ENCODE measurements at places on chromosomes 13 and 19.

DNA sequence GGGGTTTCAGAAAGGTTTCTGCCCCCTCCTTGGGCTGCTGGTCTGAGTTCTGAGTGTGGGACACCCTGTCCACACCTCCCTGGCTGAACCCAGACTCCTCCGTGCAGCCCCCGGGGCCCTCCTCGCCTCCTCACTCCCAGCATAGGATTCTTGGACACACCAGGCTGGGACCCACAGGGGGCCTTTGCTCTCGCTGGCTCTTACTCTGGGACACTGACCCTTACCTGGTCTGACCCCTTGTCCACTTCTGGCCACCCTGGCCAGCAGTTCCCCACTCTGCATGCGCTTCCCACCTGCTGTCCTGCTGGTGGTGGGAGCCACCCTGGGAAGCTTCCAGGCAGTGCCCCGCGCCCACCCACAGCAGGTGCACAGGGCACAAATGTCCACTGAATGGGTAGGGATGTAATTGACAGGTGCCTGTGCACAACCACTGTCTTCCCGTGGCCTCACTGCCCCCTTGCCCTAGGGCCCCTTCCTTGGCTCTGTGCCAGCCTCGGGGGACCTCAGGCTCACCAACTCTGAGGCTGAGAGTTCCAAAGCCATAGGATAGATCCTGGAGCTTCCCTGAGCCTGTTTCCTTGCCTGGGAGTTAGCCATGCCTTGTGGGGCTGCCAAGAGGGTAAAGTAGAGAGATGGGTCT is 7.0 kb upstream of the SLC25A42 start:
- no peak for DNase-seq

GRCh38 chr13:21546372-21546771 is 57.6 kb downstream of the MICU2 start:
- no peak for DNase-seq

DNA sequence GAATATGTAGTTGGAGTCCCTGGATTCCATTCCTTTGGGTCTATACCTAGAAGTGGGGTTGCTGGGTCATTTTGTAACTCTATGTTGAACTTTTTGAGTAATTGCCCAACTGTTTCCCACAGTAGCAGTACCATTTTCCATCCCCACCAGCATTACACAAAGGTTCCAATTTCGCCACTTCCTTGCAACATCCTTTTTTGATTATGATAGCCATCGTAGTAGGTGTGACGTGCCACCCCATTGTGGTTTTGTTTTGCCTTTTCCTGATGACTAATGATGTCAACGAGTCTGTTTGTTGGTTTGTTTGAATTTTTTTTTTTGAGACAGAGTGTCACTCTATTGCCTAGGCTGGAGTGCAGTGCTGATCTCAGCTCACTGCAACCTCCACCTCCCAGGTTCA is 3.3 kb upstream of the PEX11G start:
- no peak for DNase-seq

GRCh38 chr13:94783489-94783888 is 71.1 kb upstream of the SOX21 start:
- DNase-seq, result no peak

GRCh38 chr19:19436137-19436691 is 30.7 kb downstream of the GATAD2A start:
- no peak for DNase-seq

DNA sequence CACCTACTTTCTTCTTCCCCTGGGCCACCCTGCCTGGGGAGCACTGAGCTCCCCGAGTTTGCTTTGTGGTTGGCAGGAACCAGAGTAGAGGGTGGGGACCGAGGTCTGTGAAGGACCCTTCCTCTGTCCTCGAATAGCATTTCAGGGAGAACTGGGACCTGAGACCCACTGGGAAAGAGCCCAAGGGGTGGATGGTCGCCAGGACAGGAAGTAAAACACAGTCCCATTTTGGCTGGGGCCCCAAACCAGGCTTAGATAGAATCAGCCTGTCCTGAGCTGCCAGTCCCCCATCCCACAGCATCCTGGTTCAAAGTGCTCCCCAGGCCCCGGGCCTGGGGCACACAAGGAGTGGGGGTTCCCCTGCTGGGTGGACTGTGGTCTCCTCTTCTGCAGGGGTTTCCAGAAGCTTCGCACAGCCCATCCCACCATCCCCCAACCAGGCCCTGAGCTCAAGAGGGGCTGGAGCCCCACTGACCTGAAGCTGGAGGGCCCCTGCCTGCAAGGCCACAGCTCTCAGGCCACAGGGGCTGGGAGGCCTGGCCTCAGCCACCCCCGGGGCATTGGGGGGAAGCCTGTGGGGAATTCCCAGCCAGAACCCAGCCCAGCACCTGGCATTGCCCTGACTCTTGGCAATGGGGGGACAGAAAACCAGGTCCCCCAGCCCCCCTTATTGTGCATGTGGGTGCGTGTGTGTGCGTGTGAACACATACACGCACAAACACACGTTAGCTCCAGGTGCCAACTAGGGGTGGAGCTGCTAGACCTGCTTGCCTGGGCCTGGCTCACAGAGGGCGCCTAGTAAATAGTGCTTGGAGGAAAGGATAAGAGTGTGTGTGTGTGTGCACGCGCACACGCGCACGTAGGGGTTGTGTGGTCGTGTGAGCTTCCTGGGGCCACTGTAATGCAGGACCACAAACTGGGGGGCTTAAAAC is 995 bp upstream of the MKNK2 start:
- DNase-seq, result peak; percentile 74

DNA sequence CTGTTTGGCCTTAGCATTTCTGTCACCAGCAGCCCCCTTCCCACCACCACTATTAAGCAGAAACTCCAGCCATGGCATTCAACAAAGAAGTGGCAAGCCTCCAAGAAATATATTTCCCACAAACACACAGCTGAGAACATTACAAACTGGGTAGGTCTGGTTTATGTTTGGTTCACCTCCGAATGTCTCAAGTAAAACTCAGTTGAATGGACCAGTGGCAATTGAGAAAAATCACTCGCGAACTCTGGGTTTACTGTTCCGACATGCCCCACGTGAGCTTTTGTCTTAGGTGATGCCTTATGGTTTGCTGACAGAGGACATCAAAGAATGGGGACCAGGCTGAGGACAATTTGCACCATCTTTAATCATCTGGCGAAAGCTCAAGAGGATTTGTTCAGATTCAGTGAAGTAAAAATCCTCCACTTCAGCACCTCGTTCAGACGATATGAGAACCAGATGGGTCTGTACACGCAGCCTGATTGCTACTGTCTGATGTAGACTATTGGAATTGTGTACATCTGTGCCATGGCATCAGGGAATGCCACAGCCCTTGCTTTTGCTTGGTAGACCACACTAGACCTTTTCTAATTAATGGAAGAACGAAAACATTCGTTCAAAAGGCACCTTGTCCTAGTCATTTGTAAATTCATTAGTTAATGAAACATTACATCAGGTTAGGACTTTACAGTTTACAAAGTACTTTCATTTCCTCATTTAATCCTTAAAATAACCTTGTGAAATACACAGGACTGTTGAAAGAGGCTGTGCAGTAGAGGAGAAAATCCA is 59.4 kb downstream of the SLC10A2 start:
- DNase-seq, result no peak

- no peak for DNase-seq
These were observed 203.5 kb upstream of the HTR2A start for GRCh38 chr13:47100214-47100853.

- no peak for DNase-seq
These were observed 12.1 kb downstream of the NFILZ start for GRCh38 chr19:8642561-8642960.

DNA sequence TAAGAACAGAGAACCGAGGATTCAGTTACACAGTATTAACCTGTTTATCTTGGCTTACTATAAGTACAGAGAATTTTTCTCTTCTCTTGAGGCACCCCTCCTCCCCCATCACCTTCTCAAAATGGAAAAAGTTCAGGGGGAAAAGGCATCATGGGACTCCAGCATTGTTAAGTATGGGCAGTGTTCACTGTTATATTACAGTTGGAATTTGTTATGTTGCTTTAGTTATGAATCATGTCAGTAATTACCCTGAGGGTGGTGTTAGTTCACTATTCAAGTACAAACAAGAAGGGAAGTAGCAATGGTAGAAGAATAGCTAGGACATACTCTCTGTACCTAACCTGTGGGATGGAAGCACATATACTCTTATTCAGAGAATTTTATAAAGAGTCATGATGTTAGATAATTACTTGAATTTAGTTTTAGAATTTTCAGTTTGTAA is 12.0 kb downstream of the LPAR6 start:
- DNase-seq, result no peak

DNA sequence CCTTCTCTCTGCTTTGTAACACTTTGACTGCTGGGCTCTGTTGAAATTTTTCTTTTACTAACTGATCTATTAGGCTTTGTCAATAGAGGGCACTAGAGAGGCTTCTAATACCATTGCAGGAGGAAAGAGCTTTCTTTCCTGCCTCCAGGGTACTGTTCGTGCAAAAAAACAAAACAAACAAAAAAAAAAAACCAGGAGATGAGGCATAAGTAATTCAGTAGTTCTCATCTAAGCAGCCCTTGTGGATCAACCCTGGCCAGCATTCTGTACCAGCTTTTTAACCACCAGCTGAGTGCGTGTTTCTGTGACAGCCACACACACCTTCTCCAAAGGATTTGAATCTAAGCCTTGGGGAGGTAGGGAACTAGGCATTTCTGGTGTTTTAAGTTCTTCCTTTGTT is 1707.6 kb upstream of the SLC10A2 start:
- no peak for DNase-seq

DNA sequence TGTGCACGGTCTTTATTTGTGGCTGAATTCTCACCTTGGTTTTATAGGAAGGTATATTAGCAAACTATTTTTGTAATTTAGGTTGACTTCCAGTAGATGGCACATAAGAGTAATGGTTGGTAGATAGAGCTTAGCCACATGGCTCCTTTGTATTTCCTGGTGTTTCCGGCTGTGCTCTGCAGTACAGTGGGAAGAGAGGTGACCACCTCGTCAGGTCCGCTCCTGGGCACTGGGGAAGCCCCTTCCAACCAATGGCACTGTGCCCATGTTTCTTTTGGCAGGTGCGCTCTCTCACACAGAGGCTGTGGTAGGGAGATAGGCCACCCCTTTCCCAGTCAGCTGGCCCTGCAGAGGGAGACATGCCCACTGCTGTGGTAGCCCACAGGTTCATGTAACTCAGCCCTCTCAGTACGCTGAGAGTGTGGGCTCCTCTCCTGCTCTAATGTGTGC is 74.3 kb upstream of the ATP12A start:
- no peak for DNase-seq

- no peak for DNase-seq
These were observed 170.6 kb downstream of the FLT1 start for GRCh38 chr13:28324181-28324789.

GRCh38 chr19:51135004-51135403 is 7.1 kb upstream of the SIGLEC7 start:
- DNase-seq, result no peak

- DNase-seq, result no peak
These were observed 5.9 kb downstream of the PTBP1 start for GRCh38 chr19:803099-803561.

DNA sequence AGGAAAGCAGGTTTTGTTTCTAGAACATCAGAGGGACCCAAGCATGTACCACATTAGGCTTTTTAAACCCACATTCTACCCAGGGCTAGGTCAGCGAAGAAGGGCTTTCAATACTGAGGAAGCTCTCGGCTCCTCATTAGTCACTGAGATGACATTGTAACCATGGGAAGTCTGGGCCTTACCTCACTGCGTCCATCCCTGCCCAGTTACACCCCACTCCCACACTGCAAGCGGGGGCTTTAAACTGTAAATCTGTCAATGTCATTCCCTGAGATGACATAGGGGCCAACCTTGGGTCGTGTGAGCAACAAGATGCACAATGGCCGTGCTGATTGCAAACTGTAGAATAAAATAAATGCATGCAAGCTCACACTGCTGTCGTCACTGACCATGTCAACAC is 21.7 kb upstream of the TFDP1 start:
- DNase-seq, result no peak

GRCh38 chr13:110937511-110938285 is 22.8 kb upstream of the ANKRD10 start:
- no peak for DNase-seq

GRCh38 chr13:110168999-110169933 is 137.7 kb downstream of the COL4A1 start:
- no peak for DNase-seq

GRCh38 chr13:53200498-53201453 is 172.2 kb downstream of the OLFM4 start:
- no peak for DNase-seq

GRCh38 chr19:43755256-43755801 is 567 bp upstream of the SMG9 start:
- DNase-seq, result peak; percentile 59

- DNase-seq, result no peak
These were observed 12.9 kb downstream of the TINCR start for GRCh38 chr19:5554828-5555227.

- DNase-seq, result no peak
These were observed 27.3 kb downstream of the SHISA2 start for GRCh38 chr13:26024558-26024957.

DNA sequence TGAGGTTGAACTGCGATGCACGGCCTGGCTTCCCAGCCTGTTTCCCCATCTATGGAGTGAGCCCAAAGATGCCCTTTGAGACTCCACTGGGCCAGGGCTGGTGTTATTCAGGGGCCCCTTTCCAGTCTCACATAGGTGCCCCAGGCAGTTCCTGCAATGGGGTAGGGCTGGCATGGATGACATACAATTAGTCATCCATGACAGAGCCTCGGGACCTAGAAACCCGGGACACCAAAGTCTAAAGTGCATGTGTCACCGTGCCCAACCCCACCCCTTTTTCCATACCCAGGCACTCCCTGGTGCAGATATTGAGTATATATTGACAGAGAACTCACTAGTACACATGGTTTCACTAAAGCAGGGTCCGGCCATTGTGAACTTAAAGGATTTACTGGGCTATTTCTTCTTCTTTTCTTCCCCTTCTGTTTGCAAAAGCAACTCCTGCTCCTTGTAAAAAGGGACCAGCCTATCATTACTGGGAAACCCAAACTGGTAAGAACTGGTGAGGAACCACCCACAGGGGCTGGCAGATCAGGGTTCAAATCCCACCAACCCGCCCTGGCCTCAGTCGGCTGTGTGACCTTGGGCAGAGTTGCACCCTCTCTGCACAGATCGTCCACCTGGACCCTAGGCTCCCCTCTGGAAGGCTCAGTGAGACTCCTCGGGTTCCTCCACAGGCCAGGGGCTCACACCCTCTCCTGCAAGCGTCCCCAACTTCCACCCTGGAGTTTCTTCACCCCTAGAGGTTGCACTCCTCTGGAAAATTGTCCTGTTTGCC is 2.7 kb downstream of the B3GNT3 start:
- DNase-seq, result no peak

GRCh38 chr13:111027458-111028439 is 87.4 kb upstream of the ARHGEF7 start:
- no peak for DNase-seq

DNA sequence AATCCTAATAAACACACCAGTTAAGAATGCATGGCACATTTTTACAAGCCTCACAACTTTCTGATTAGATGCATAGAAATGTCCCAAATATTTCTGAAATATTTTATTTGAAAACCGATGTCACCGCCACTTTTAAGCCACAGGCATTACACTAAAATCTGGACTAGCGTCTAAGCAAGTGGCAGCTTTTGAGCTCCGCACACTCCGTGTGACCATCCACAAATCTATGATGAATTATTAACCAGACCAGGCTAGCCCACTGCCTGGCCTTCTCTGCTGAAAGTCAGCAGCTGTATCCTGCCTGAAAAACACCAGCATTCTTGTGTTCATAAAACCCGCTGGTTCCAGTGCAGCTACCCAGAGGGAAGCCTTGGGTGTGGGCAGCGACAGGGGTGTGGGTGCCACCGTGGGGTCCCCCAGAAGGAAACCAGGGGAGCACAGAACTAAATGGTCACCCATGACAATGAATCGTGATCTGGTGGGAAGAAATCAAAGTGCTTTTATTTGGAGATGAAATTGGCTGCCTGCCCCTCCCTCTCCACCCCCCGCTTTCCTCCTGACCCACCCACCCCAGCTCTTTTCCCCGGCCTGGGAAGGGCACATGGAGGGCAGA is 13.8 kb downstream of the RASA3 start:
- no peak for DNase-seq
